Caudate nucleus (tissue), 63 donors: ENCODE measurements at places on chromosomes 2 and 18.

- no peak for DNase-seq
These were observed 64.3 kb downstream of the ARHGEF4 start for GRCh38 chr2:130901061-130901460.

DNA sequence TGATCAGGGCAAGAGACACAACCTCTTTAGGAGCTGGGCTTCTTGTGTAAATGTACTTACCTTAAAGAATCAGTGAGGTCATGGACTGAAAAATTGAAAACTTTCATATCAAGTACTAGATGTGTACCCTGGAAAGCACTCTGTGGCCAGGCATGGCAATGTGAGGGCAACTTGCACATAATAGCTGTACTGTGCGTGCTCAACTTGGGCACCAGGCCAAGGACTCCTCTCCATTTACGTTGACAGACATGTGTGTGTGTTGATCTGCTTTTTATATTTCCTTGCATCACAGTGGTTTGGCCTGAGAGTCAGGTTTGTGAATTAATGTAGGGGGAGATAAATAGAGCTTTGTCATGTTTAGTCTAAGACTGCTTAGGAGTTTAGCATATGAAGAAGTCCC lies 669.5 kb upstream of the REG3G start:
- no peak for DNase-seq

- no peak for DNase-seq
These were observed 69.0 kb downstream of the POLR1A start for GRCh38 chr2:86036669-86037138.

DNA sequence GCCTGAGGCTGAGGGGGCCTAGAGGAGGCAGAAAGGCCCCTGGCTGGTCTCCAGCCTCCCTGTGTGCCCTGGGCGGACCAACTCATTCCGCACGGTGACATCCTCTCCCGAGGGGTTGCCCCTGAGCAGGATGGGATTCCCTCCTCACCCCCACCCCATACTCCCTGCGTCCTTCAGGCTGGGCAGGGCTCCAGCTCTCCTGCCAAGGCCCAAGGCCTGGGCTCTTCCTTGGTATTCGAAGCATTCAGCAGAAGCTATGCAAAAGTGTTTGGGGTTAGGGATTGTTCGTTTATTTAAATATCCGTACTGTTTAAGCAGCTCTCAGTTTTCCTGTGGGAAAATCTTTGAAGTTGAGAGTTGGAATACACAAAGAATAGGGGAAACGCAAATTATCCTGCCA lies 113.1 kb upstream of the RAB12 start:
- no peak for DNase-seq

GRCh38 chr2:238586931-238587775 lies 160.4 kb downstream of the ASB1 start:
- no peak for DNase-seq

DNA sequence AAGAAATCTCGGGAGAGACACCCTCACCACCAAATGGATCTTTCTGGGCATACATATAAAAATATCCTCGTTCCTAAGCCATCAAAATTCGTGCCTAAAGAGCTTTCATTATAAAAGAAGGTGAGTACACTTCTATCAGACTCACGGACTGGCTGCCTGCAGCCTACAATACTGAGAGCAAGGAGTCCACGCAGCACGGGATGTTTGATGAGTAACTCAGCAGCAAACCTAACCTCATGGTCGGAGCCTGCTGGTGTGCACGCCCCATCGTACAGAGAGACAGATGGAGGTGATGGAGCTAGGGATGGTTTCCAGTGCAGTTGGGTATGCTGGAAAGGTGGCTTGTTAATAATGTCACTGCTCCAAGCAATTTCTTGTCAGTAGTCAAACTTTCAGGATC lies 256.2 kb downstream of the FIGN start:
- no peak for DNase-seq

- no peak for DNase-seq
These were observed 123.2 kb upstream of the LRP1B start for GRCh38 chr2:142254031-142254430.

GRCh38 chr2:67671464-67672450 lies 274.6 kb downstream of the ETAA1 start:
- DNase-seq: no peak

DNA sequence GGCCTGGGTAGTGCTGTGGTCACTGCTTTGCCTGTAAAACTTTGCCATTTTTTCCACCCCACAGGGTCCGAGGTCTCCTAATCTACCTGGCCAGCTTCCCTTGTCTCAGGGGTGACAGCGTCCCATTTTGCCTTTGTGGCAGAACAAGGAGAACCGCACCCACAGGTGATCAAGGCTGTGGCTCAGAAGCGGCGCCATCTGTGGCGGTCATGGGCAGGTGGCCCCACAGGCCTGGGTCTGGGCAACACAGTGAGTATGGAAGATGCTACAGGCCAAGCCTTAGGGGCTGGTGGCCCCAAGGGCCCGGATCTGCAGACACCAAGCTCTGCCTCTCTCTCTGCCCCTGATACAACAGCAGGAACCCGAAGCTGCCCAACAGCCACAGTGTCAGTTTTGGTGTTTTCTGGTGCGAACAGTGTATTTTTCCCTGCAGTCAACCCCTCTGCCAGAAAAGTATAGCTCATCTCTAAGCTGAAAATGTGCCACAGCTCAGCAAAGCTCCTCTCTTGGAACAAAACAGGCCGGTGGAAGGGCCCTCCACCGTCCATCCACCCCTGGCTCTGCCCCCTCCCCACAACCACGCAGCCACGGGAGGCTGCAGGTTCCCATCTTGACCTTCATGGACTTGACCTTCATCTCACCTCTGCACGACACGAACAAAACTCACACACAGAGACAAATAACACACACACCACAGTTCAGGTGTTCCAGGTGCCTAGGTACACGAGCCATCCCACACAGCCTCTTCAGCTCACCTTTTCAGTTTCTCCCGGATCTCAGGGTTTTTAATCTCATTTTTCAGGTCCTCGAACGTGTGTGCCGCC lies 96.7 kb downstream of the PXDN start:
- DNase-seq: no peak
